ENCODE measurements at places on chromosomes 12 and 14. TPM values are rescaled to one million over a fixed set of nuclear protein-coding genes. Genes with fewer than 3 reads are reported as not detected.
A peak's percentile ranks its signal among the peaks of the same experiment; 100 is the strongest.

- peak; percentile 75 for DNase-seq
Measured at GRCh38 chr12:7219599-7220243, 30.2 kb downstream of the PEX5 start.

DNA sequence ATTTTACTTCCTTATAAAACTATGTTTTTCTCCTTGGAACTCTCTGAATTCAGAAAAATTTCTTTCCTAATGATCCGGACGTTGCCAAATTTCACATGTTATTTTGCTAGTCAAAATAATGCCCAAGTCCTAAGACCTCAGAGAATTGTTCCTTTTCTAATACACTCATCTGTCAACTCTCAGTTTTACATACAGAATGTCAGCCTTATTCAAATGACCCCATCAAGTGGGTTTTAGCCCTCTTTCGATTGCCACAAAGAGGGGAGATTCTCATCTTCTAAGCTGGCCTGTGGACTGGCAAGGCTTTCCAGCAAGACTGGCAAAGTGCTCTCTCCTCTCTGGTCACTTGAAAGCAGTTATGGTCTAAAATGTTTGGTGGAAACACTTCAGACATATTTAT is 99.3 kb upstream of the GPHB5 start:
- no peak for DNase-seq

GRCh38 chr12:57047981-57048380 is 1.9 kb downstream of the MYO1A start:
- DNase-seq = no peak

GRCh38 chr14:100857233-100857922 is 31.5 kb downstream of the MEG3 start:
- DNase-seq = no peak

GRCh38 chr14:78131201-78131600 is 39.0 kb upstream of the NRXN3 start:
- no peak for DNase-seq

GRCh38 chr12:71014180-71014785 is 93.7 kb upstream of the PTPRR start:
- peak; percentile 79 for DNase-seq

DNA sequence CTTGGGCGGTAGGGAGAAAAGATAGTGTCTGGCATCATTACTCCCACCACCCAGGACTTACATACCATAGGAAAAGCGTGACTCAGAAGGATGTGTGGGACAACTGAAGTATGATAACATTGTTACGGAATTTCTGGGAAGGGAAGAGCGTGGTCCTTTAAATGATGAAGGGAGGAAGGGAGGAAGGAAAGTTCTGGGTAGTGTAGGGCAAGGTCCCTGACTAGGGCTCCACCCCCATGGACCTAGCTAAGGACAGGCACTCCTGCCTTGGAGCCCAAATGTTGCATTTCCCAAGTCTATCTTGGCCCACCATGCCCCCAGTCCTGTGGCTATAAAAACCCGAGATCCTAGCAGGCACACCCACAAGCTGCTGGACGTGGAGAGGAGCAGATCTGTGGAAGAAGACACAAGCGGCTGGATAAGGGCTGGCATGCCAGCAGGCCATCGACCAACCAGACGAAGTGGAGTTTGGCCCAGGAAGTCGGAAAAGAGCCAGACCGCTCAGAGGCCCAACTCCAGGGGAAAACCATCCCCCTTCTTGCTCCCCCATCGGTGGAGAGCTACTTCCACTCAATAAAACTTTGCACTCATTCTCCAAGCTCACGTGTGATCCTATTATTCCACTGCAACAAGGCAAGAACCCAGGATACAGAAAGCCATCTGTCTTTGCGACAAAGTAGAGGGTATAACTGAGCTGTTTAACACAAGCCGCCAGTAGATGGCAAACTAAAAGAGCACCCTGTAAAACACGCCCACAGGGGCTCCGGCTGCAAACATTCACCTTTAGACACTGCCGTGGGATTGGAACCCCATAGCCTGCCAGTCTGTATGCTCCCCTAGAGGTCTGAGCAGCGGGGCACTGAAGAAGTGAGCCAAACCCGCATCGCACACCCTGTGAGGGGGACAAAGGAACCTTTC is 23.0 kb upstream of the RAB21 start:
- no peak for DNase-seq

DNA sequence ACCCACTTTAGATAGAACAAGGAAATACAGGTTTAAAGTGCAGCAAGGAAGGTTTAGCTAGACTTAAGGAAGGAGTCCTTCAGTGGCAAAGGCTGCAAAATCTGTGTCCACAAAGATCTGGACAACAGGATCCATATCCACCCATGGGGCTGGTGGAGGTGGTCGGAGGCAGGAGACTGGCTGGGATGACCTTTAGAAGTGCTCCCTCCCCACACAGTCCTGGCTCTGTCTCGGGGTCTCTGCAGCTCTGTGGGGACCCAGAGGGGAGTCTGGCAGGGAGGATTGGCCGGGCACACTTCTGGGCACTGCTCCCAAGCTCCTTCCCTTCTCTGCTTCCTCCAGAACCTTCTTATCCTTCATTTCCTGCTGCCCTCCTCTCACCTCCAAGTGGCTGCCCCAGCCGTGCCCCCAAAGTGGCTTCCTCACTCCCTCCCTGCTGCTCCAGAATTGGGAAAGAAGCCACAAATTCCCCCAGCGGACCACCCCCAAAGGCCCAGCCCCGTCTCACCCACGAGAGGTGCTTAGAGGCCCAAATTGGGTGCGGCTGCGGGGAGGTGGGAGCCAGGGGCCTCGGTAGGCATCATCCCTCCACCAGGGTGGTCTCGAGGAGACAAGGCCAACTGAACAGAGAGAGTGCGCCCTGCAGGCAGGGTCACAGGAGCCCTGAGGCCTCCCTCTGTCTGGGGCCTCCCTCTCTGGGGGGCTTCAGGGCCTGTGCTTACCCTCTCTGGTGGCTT is 21.9 kb upstream of the PGF start:
- DNase-seq = no peak

- no peak for DNase-seq
Measured at GRCh38 chr12:110677982-110678381, 10.9 kb downstream of the HVCN1 start.

- DNase-seq = no peak
Measured at GRCh38 chr14:102908766-102909455, 13.6 kb upstream of the AMN start.

The ATN1 gene
- total RNA-seq = 2.2 TPM

The PTPN21 gene
- total RNA-seq = 1.2 TPM

The C12orf56 gene
- total RNA-seq = not detected

All from G401 (cell line).